ENCODE measurements at places on chromosomes 3 and 15.

DNA sequence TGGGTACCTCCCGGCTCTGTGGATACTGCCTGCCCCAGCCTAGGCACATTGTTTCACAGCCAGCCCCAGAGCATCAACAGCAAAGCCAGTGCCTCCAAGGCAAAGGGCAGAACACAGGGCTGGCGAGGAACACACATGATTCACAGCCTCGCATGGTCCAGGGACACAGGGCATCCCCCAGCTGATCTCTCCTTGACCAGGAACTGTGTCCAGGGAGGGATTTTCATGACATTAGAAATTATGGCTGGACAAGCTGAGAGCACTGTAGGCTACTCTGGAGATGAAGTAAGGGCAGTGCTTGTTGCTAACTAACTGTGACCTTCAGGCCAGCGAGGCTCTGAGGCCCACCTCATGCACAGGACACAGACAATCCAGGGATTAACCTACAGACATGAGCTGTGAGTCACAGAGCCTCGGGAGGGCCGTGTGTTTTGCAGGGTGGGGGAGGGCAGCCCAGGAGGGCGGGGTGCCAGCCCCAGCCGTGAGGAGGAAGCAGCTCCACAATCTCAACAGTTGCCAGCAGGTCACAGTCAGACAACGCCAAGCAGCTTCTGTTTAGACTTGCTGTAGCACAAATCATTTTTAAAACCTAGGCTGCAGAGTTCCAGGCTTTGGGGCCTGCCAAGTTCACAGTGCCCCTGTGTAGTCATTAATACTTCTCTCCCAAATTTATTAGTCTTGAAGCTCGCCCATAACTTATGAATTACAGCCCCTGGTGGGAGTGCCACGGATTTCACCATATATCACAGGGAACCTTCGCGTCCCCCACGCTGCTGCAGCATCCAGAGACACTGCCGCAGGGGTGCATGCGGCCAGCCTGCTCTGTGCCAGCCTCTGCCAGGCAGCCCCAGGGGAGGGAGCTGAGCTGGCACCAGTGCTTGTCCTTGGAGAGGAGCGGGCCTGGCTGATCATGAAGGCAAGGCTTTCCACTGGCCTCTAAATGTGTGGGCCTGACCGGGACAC lies 114.7 kb downstream of the ETFA start:
- no peaks in the 10 kb centered on the region for H3K36me3 ChIP-seq
- peak; percentile 65 for DNase-seq
- H3K27me3 ChIP-seq = peaks cover 6% of the 10 kb centered on the region

DNA sequence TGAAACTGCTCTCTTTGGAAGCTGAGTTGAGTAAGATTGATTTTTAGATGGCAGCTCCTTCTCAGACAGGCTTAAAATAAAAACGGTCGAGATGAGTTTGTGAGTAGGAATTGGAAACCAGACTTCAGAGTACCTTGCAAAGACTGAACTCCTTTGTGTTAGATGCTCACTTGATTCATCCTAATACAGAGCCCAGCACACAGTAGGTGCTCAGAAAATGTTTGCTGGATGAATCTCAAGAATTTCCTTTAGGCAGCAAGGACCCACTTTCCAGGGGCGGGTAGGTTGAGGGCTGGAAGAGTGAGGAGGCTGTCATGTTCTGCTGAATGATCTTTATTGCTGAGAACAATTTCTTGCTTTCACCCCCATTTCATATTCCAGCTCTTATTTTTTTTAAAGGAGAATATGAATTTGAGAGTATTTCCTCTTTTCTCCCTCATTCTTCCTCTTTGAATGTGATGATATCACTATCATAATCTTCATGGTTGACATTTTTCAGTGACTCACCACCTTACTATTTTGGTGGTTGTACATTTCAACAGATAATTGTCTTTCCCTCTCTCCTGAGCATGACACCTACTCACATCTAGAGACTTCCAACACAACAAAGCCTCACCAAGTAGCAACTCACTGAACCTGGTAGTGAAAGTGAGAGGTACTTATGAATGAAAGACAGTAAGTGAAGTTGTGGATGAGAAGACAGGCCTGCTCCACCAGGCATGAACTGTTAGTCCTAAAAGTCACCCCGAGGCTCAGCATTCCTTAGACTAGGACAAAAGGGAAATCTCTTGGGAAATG lies 113.3 kb downstream of the PDCD6IP start:
- no peak overlapping the region for H3K4me3 ChIP-seq
- H3K27ac ChIP-seq = peak overlapping the region; percentile 55
- peaks cover 6% of the 10 kb centered on the region for H3K4me1 ChIP-seq
- peak; percentile 54 for DNase-seq

GRCh38 chr3:124903896-124904834 lies 17.0 kb upstream of the ITGB5 start:
- H3K36me3 ChIP-seq = no peaks in the 10 kb centered on the region
- H3K27me3 ChIP-seq = peaks cover 4% of the 10 kb centered on the region
- H3K27ac ChIP-seq = no peak overlapping the region
- H3K4me3 ChIP-seq = no peak overlapping the region
- no peaks in the 10 kb centered on the region for H3K4me1 ChIP-seq
- DNase-seq = no peak

GRCh38 chr3:55426486-55426885 lies 60.6 kb downstream of the WNT5A start:
- no peak for DNase-seq
- H3K27me3 ChIP-seq = no peaks in the 10 kb centered on the region
- no peak overlapping the region for H3K4me3 ChIP-seq
- H3K4me1 ChIP-seq = no peaks in the 10 kb centered on the region

- H3K4me3 ChIP-seq = no peak overlapping the region
- H3K27me3 ChIP-seq = no peaks in the 10 kb centered on the region
- H3K36me3 ChIP-seq = no peaks in the 10 kb centered on the region
- H3K4me1 ChIP-seq = peaks cover 4% of the 10 kb centered on the region
Measured at GRCh38 chr3:105906345-105906744, 37.5 kb upstream of the CBLB start.

GRCh38 chr3:38649500-38650247 lies at the start of gene SCN5A:
Gene SCN5A (minus strand): TSS chr3:38649687. CDS start chr3:38633307, 16,380 bp downstream.
- no peaks in the 10 kb centered on the region for H3K36me3 ChIP-seq
- peaks cover 40% of the 10 kb centered on the region for H3K27me3 ChIP-seq
- H3K4me1 ChIP-seq = peaks cover 19% of the 10 kb centered on the region
- peak; percentile 36 for DNase-seq
- H3K4me3 ChIP-seq = peak within 1 kb of the TSS; percentile 70
- H3K27ac ChIP-seq = no peak within 1 kb of the TSS

DNA sequence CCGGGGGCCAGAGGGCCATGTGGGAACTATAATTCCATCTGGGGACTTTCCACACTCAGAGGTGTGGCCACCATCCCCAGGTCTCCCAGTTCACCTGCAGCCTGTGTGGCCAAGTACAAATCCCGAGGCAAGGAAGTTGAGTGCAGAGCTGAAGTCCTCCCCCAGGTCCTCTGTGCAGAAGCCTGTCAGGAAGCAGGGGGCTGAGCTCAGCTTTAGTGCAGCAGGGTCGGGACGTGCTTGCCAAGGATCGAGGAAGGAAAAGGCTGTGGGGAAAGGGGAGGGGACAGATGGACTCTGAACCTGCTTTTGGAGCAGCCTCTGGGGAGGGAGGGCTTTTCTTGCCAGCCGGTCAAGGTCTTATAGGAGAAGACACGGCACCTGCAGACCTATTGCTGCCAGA lies 67.7 kb downstream of the CHRNA7 start:
- H3K36me3 ChIP-seq = no peaks in the 10 kb centered on the region
- H3K27ac ChIP-seq = no peak overlapping the region
- H3K27me3 ChIP-seq = no peaks in the 10 kb centered on the region
- DNase-seq = no peak

- no peaks in the 10 kb centered on the region for H3K4me1 ChIP-seq
- H3K27ac ChIP-seq = no peak overlapping the region
- no peak for DNase-seq
- H3K27me3 ChIP-seq = no peaks in the 10 kb centered on the region
- H3K4me3 ChIP-seq = no peak overlapping the region
Measured at GRCh38 chr3:101138817-101139216, 145.6 kb upstream of the ABI3BP start.

GRCh38 chr3:182937293-182938051 lies 42.9 kb downstream of the DCUN1D1 start:
- no peak overlapping the region for H3K27ac ChIP-seq
- H3K4me3 ChIP-seq = no peak overlapping the region
- H3K36me3 ChIP-seq = peaks cover 7% of the 10 kb centered on the region
- no peaks in the 10 kb centered on the region for H3K27me3 ChIP-seq
- H3K4me1 ChIP-seq = no peaks in the 10 kb centered on the region

GRCh38 chr3:14129296-14129695 lies 4.4 kb downstream of the TMEM43 start:
- H3K36me3 ChIP-seq = peaks cover 50% of the 10 kb centered on the region
- peaks cover 18% of the 10 kb centered on the region for H3K4me1 ChIP-seq
- H3K27me3 ChIP-seq = no peaks in the 10 kb centered on the region
- no peak for DNase-seq

DNA sequence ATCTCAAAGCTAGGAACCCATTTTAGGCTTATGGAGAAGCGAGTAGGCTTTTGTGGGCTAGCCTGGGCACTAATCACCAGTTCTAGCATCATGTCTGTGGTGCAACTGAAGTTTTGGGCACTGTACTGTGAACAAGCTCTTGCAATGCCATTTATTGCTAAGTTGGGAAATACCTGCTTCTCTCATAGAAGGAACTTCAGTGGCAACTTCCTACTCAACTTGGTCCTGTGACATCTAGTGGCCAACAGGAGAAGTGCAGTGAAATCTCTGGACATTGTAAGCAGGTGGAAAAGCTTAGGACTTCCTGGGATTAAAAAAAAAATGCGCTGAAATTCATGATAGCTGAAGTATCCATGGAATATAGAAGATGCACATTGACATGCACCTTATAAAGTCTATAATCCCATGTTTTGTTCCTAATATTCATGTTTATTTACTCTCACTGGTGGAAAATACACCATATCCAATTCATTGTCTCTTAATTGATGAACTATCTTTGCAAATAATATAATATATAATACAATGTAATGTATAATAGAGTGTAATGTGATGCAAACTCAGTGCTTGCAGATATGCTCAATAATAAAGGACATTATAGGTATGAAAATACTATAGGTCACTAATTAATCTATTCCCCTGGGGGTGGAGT lies 6.5 kb upstream of the ALDH1A3 start:
- no peaks in the 10 kb centered on the region for H3K4me1 ChIP-seq
- H3K4me3 ChIP-seq = no peak overlapping the region
- H3K36me3 ChIP-seq = no peaks in the 10 kb centered on the region
- peak; percentile 81 for DNase-seq
- no peak overlapping the region for H3K27ac ChIP-seq

DNA sequence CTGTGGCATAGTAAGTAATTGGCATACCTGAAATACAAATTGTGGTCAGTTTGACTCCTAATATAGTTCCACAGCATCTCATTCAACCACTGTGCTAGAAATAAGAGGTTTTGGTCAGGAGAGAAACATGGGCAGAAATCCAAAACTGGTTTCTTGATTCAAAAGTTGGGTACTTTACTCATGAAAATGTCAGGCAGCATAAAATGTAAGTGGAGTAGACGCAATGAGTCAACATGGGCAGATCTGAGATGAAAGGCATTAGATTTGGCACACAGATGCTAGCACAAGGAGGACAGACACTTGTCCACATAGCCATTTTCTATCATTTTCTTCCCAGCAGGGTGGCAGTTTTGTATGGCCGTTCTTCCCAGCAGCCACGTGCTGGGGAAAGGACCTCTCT lies 255.8 kb upstream of the CDIN1 start:
- no peak overlapping the region for H3K4me3 ChIP-seq
- no peaks in the 10 kb centered on the region for H3K36me3 ChIP-seq
- no peaks in the 10 kb centered on the region for H3K27me3 ChIP-seq
- no peaks in the 10 kb centered on the region for H3K4me1 ChIP-seq
- no peak for DNase-seq
- H3K27ac ChIP-seq = no peak overlapping the region

GRCh38 chr15:77578641-77579372 lies 53.9 kb downstream of the LINGO1 start:
- no peaks in the 10 kb centered on the region for H3K36me3 ChIP-seq
- DNase-seq = no peak
- no peaks in the 10 kb centered on the region for H3K27me3 ChIP-seq
- no peak overlapping the region for H3K27ac ChIP-seq

DNA sequence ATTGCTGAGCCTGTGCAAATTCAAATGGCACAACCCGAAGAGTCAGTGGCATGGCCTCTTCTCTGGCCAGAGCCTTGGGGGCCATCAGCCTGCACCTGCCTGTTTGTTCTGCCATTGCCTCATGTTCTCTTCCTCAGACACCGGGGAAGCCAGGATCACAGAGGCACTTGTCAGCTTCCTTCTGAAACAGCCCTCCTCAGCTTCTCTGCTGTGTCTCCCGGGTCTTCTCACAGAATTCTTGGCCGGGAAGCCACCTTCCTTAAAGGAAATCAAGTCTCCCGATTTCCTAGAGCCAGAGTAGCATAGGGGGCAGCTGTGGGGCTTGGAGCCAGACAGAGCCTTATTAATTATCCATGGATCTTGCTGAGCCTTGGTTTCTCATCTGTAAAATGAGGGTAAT lies 47.4 kb upstream of the CGNL1 start:
- H3K27me3 ChIP-seq = no peaks in the 10 kb centered on the region
- peaks cover 6% of the 10 kb centered on the region for H3K4me1 ChIP-seq
- no peak overlapping the region for H3K4me3 ChIP-seq
- no peaks in the 10 kb centered on the region for H3K36me3 ChIP-seq
- H3K27ac ChIP-seq = no peak overlapping the region

GRCh38 chr3:128486681-128487537 lies 6.1 kb downstream of the GATA2 start:
- peaks cover 97% of the 10 kb centered on the region for H3K4me1 ChIP-seq
- peak overlapping the region; percentile 81 for H3K27ac ChIP-seq
- H3K36me3 ChIP-seq = peaks cover 20% of the 10 kb centered on the region
- H3K4me3 ChIP-seq = peak overlapping the region; percentile 70

DNA sequence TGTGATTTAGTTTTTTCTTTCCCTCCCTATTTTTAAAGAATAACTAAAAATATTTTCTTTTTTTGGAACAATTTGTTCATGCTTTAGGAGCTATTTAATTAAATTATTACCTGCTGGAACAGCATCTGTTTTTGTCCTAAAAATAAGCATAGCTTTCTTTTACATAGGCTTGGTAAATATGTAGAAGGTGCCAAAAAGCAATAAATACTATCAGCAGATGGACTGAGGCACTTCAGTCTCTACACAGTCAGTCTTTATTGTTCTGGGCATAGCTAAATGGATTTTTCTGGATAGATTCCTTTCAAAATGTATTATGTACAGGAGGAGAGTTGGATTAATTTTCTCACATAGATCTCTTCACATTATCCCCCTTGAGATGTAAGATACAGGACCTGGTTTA lies 223.5 kb downstream of the NAALADL2 start:
- DNase-seq = no peak
- no peak overlapping the region for H3K4me3 ChIP-seq
- no peaks in the 10 kb centered on the region for H3K4me1 ChIP-seq

- H3K36me3 ChIP-seq = peaks cover 4% of the 10 kb centered on the region
- H3K4me1 ChIP-seq = no peaks in the 10 kb centered on the region
- H3K27me3 ChIP-seq = no peaks in the 10 kb centered on the region
- H3K4me3 ChIP-seq = no peak overlapping the region
- H3K27ac ChIP-seq = no peak overlapping the region
Measured at GRCh38 chr15:49229922-49230321, 59.9 kb downstream of the GALK2 start.
